ENCODE measurements at places on chromosomes 1 and 21.

GRCh38 chr1:100612540-100612939 lies 74.6 kb downstream of the GPR88 start:
- no peak for DNase-seq

DNA sequence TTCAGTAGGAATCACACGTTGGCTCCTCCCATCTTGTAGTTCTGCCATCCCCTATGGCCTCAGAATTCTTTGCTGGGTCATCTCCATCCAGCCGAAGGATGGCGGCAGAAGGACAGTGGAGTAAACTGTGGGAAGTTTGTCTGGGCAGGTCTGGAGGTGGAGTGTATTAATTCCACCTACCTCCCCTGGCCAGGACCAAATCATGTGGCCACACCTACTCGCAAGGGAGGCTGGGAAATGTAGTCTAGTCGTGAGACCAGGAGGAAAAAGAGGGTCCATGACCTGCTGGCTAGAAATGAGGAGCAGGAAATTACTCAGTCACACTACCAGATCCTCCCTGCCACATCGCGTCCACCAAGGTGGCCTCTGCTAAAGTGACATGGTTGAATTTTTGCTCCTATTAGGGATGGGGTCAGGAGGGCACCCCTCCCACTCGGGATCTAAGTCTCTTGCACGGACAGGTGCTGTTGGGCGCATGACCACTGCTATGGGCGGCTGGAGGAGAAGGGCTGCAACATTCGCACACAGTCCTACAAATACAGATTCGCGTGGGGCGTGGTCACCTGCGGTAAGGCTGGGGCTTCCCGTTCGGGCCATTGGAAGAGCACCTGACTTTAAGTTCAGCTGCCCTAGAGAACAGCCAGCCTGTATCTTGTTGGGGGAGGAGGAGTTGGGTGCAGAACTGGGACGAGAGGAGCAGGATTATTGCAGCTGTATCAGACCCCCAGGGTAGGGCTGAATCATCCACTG lies 19.5 kb downstream of the PLA2G5 start:
- DNase-seq, result no peak

GRCh38 chr1:172809750-172810149 lies 150.8 kb downstream of the FASLG start:
- no peak for DNase-seq

GRCh38 chr1:182003953-182004586 lies 57.4 kb downstream of the ZNF648 start:
- no peak for DNase-seq

- no peak for DNase-seq
Measured at GRCh38 chr1:194013561-194013960, 827.1 kb upstream of the B3GALT2 start.

DNA sequence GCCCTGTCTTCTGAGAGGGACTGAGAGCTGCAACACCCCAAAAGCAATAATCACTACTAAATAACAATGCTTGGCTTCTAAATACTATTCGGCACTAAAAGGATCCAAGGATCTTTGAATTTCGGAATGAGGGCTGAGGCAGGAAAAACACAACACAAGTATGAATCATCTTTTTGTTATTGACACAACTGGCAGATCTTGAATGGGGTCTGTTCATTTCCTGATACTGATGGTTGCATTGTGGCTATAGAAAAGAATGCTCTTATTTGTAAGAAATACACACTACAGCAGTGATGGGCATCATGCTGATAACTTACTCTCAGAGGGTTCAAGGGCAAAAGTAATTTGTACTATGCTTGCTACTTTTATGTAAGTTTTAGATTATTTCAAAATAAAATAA lies 149.2 kb upstream of the PLD5 start:
- no peak for DNase-seq

GRCh38 chr1:218942431-218942830 lies 231.2 kb upstream of the LYPLAL1 start:
- DNase-seq, result no peak

DNA sequence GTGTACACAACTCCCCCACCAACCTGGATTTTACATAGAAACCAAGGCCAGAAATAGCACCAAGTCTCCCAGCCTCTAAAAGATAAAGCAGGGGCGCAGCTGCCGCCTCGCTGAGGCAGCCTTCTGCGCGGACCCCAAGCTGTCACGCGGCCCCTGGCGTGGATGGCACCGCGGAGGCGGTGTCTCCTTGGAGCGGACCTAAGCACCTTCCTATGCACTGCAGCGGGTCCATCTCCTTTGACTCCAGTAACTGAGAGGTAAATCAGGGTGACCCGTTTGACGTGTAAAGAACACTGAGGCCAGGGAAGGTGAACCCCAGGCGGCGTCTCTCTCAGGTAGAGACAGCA lies 17.0 kb downstream of the ZNF697 start:
- no peak for DNase-seq

DNA sequence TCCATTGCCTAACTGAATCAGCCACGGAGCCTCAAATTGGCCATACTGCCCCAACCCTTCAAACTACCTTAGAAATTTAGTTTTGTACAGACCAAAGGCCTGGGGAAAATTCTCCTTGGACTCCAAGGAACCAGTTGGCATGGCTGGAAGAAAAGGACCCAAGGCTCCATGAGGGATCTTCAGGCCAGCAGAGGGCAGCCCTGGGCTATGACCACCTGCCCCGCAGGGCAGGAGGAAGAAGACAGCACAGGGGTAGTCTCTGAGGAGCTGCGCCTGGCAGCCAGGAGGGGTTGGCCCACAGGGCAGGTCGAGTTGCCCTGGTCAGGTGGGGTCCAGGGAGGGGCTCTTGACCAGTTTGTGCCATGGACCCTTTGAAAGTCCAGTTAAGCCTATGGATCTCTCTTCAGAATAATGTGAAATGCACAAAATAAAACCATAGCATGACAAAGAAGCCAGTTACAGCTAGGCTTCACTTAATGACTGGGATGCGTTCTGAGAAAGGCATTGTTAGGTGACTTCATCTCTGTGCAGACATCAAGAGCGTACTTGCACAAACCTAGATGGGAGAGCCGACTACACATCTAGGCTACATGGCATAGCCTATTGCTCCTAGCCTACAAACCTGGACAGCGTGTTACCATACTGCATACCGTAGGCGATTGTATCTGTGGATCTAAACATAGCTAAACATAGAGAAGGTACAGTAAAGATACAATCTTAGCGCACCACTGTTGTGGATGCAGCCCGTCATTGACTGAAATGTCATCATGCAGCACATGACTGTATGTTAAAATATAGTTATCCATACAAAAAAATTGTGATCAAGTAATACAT lies 26.1 kb downstream of the CACNA1S start:
- DNase-seq, result peak; percentile 57

DNA sequence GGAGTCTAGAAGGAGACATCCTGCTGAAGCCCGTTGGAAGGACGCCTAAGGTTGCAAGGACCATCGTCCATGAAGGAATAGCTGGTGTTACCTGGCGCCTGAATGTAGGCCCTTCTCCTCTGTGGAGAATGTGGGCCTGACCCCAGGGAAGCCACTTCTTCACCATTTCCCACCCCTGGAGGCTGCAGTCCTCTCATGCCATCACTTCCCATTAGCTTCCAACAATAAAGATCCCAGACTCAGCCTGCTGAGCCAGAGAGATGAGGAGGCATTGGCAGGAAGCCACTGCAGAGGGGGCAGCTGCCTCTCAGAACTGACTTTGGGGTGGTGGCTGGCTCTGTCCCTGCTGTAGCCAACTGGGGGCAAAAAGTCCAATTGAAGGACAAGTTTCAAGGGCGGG lies 21.3 kb upstream of the KCNE2 start:
- DNase-seq, result no peak

- DNase-seq, result no peak
Measured at GRCh38 chr1:55428944-55429931, 214.1 kb upstream of the USP24 start.

DNA sequence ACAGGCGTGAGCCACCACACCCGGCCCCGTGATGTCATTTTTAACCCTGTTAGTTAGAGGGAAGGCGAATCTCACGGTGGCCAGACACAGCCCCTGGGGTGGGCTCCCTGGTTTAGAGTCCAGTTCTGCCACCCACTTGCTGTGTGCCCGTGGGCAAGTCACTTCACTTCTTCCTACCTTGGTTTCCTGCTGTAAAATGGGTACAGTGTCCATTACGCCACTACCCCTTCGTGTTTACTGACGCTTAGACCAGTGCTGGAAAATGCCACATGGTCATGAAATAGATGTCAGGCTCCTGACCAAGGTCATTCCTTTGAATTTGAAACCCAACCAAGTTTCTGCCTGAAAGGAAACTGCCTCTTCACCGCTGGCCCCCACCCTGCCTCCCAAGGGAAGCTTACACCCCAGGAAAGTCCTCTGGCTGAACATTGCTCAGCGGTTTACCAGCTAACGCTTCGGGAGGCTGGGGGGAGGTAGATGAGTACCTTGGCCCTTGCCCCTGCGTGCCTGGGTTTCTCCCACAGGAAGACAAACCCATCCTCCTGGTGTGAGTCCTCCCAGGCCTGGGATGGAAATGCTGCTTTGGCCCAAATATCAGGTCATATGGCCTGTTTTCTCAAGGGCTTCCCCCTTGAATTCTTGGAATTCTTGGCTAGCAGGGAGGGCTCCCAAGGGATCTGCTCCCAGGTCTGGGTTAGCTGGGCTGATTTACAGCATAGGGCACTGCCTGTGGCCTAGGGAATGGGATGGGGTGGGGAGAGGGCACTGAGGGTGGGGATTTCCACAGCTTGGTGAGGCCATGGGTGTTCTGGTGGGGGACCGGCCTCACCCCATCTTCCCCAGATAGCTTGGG lies 7.6 kb upstream of the AADACL4 start:
- DNase-seq, result no peak

- DNase-seq, result no peak
Measured at GRCh38 chr1:83000286-83000685, 998.6 kb downstream of the TTLL7 start.

DNA sequence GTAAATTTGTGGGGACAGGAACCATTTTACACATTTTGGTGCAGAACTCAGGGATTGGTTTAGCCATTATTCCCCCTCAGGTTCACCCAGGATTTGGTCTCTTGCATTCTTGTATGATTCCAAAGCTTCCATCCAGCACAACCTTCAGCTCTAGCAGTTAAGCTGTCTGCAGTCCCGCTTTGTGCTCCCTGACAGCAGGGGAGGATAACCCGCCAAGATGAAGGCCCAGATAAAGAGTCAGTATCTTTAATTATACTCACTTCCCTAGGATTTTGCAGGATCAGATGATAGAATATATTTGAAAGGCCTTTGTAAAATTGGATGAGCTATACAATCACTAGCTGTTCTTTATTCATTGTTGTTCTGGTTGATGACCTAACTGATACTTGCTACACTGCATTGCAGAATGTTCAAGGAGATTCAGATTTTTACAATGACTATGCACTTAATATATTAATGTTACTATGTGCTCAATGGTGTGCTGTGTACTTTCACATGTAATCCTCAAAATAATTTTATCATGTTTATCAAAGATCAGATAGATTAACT lies 49.8 kb downstream of the SLC16A1 start:
- no peak for DNase-seq

DNA sequence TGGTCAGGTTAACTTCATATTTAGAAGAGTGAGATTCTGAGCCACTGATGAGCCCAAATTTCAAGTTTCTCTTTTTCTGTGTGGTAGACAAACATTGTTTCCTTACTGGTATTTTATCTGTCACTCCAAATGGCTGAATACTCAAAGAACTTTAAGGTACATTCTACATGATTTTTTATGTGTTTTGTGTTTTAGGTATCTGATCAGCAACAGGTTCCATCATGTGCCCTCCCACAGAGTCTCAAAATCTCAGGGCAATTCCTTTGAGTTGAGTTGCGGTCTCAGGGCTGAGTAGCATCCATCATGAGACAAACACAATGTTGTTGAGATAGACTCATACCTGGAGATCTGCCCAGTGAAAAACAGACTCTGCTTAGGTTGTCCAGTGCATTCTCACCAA lies 14.7 kb upstream of the CEP350 start:
- no peak for DNase-seq

DNA sequence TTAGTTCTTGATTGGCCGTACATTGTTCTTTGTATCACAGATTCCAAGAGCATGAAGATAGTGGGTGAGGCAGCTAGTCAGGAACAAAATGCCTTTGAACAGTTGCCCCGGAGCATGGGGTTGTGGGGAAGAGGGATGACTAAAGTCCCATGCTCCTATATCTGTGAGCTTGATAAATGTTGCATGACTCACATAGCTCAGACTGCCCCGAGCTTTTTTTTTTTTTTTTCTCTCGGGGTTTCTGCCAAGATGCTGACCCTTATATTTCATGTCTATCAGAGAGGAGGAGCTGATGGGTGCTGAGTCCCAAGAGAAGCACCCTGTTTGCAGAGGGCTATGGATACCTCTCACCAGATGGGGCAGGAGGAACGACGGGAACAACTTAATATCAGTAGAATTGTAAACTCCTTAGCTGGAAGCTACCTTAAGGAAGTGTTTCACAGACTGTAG lies 40.6 kb downstream of the SRRM1 start:
- no peak for DNase-seq

GRCh38 chr1:41571041-41571440 lies 86.6 kb upstream of the EDN2 start:
- DNase-seq, result no peak

GRCh38 chr1:145690587-145691558 lies 16.3 kb downstream of the PDZK1 start:
- peak; percentile 32 for DNase-seq

DNA sequence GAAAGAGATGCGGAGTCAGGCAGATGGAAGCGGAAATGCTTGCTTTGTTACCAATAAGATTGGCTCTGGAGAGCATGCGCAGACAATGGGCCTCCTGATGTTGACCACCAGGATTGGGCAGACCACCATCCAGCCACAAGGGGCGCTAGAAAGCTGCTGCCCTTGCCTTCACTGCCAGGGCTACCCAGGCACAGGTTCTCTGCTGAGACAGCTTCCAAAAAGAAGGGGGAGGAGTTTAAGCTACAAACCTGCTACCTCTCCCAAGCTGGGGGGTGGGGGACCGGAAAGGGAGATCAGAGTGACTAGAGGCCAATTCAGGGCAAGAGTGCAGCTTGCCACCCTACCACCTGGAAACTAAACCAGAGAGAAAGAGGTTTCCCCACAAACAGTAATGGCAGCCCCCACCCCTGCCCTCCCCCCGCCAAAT lies 369.7 kb downstream of the RRAGC start:
- peak; percentile 75 for DNase-seq

Measured in stimulated activated CD4-positive, alpha-beta T cell treated with anti-CD3 and anti-CD28 coated beads, Interleukin-15, amount 100 ng/mL, for 24 hours (primary cell).